ENCODE measurements at places on chromosomes 1 and 21.

DNA sequence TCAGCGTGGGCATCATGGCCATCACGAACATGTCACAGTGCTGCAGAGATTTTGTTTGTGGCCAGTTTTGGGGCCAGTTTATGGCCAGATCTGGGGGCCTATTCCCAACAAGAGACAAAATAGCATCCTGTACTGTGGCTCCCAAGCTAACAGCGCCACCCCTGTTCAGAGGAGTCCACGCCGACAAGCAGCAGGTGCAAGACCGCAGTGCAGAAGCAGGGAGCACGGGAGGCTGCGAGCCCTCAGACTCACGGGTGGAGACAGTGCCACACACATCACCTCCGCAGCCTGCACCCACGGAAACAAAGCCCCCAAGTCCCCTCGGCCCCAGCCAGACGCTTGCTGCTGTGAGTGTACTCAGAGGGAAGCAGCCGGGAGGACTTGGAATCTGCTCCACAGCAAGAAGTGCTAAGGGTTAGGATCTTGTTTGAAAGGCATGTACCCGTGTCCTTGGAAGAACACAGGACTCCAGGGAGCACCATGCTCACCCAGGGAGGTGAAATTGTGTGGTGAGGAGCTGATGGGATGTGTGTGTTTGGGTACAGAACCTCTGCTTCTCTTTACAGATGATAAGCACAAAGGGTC lies 7.1 kb downstream of the TCP10L start:
- DNase-seq = no peak

DNA sequence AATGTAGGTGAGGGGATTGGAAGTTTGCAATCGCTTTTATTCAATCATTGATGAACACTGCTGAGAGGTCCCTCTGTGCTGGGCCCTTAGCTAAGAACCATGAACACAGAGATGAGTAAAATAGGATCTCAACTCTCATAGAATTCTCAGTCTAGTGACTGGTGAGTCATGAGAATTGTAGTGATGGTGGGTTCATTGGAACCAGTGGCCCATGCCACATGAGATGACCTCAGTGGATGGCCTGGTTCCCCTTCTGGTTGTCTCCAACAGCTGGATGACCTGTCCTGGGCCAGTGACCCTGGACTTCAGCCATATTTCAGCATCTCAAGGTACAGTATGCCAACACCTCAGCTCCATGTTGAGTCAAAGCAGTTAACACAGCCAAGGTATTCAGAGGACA lies 21.3 kb upstream of the S100A10 start:
- no peak for DNase-seq

DNA sequence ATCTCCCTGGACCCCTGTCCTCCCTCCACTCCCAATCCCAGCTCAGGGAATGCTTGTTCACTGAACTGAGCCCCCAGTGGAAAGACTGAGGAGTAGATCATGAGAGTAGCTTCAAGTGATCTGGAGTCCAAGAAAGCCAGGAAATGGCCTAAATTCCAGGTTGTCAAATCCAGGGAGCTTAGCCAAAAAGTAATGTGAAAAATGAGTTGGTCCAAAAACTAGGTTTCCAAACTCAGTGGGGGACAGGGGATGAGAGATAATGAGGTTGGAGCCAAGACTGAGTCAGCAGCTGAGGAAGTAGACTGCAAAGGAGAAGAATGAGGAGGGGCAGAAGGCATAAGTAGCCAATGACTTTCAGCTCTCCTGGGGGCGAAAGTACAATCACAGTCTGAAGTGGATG lies 284.1 kb upstream of the BEND5 start:
- no peak for DNase-seq

DNA sequence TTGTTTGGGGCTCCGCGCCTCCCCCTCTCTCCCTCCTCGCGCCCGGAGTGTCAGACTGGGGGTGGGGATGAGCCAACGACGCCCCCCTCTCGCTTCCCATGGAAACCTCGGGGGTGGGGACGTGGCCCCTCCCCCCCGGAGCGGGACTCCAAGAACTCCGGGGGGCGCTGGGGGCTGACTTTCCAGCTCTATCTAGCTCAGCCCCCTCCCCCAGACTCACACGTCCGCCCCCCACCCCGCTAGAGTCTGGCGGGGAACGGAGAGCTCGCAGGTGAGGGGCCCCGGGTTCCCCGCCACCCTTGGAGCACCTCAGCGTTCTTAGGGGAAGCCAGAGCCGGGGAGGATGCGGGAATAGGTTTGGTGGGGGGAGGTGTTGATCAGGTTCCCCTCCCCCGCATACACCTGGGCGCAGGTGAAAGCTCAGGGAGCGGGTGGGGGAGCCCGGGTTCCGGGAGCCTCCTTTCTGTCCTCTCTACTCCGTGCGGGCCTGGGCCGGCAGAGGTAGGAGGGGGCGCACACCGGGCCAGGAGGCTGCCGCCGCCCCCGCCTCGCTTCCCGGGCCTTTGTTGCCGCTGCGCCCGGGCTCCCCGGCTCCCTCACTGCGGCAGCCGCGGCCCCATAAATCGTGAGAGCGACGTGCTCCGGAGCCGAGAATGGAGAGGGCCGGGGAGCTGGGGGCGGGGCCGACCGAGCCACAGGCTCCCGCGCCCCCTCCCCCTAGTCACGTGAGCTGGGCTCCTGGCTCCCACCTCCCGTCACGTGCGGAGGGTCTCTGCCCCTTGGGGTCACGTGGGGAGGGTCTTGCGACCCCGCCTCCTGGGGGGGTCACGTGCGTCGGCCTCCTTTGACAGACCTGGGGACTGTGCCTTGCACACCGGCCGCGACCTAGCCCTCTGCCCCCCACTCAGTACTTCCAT lies 1.9 kb downstream of the EFNA3 start:
- no peak for DNase-seq

GRCh38 chr1:166844791-166845190 lies 5.5 kb downstream of the POGK start:
- no peak for DNase-seq

GRCh38 chr1:246372559-246372958 lies 134.5 kb downstream of the SMYD3 start:
- no peak for DNase-seq

DNA sequence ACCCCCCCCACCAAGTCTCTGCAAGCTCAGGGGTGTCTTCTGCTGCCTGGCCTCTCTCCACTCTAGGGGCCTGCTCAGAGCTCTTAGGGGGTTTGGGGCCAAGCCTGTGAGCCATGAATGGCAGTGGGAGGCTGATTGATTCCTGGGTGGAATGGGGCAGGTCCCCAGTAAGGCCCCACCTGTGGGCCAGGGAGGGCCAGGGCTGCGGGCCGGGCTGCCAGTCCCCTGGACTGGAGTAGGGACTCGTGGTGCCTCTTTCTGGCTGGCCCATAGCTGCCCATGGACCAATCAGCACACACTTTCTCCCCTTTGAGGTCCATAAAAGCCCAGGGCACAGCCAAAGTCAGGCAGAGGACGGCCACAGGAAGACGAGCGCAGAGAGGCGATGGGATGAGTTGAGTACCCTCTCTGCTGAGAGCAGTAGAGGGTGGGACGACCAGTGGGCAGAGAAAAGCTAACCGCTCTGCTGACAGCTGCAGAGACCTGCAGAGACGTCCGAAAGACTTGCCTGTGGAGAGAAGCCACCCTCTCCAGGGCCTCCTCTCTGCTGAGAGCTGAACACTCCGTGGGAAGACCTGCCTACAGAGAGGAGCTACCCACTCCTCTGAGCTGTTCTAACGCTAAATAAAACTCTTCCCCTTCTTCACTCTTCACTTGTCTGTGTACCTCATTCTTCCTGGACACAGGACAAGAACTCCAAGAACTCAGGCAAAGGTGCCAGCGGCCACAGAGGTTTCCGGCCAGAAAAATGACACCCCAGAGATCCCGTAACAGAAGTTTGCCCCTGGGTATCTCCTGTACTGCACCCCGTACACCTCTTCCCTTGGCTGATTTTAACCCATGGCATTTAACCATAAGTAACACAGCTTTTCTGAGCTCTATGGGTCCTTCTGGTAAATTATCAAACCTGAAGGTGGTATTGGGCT lies 38.2 kb upstream of the TARDBP start:
- DNase-seq = no peak

- no peak for DNase-seq
Observed at GRCh38 chr1:165793951-165794350, 25.3 kb upstream of the TMCO1 start.

GRCh38 chr1:10852486-10852885 lies 56.0 kb upstream of the CASZ1 start:
- no peak for DNase-seq

GRCh38 chr1:33740040-33740744 lies 123.7 kb upstream of the HMGB4 start:
- DNase-seq = no peak

- DNase-seq = no peak
Observed at GRCh38 chr1:190144650-190145049, 333.0 kb downstream of the BRINP3 start.

DNA sequence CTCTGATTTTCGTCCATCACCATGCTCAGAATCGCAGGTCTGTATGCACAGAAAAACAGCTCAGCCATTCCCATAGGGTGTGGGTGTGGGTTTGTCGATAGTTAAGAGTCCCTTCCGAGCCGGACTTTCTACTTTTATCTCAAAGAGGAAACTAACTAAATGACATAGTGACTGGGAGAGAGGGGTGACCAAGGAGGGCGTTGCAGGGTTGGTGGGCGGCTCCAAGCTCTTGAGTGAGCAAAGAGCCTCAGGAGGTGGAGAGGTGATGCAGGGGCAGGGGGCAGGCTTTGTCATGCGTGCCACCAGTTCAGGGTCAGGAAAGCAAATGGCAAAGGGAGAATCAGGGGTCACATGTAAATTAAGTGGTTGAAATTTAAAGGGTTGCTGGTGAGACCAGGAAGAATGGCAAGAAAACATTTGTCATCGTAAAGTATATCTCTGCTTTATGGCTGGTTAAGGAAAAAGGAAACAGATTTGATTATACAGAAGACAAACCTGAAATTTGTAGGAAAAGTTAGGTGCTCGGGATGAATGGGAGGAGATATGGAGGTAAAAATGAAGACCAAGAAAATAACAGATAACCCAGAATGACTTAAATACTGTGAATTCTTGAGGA lies 249.0 kb downstream of the SETD4 start:
- no peak for DNase-seq

- no peak for DNase-seq
Observed at GRCh38 chr1:4120557-4121292, 220.7 kb upstream of the C1orf174 start.

DNA sequence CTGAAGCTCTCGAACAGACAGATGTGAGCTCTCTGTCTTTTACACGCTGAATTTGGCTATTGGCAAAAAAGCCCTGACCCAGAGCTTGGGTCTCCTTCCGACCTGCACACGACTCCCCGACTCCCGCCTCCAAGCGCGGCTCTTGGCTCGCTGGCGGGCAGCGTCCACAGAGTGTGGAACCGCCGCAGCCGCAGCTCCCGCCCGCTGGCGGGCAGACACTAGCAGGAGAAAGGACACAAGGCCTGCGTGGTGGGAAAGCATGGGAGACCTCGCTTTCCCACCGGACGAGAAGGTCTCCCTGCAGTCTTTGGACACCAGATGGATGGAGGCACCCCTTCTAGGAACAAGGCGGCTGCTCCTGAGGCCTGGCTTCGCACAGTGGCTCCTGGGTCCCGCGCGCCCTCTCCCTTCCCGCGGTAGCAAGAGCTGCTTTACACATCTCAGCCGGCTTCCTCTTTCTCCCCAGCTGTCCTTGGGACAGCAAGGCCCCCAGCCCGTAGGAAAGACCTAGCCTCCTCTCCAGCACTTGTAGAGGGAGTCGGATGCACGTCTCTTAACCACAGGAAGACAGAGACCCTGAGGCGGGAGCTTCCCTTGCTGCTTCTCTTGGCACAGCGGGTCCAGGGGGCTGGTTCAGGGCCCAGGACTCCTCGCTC lies 92.1 kb downstream of the PRKAB2 start:
- DNase-seq = no peak

DNA sequence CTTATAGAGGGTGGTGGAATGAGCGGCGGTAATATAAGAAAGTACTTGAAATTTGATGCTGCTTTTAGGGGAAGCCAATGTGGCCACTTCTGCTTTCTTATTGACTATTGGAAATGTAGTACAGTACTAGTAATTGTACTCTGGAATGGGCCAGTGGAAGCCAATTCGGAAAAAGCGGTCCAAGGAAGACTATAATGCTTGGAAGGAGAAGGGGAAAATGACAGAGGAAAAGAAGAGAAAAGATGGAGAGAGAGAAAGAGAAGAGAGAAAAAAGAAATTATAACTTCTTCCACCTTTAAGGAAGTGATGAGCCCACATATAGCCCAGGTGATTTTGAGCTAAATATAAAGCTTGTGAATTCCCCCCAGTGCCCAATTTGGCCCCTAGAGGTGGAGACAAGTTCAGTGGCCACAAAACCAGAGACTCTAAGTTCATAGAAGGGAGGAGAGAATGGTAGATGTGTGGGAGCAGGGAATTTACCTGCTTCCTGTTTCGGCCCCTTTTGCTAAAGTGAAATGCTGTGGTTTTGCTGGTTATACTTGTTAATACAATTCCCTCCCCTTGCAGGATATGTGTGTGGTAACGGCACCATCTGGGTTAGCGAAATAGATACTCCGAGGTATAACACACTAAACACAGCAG lies 35.7 kb upstream of the DUSP10 start:
- DNase-seq = no peak

DNA sequence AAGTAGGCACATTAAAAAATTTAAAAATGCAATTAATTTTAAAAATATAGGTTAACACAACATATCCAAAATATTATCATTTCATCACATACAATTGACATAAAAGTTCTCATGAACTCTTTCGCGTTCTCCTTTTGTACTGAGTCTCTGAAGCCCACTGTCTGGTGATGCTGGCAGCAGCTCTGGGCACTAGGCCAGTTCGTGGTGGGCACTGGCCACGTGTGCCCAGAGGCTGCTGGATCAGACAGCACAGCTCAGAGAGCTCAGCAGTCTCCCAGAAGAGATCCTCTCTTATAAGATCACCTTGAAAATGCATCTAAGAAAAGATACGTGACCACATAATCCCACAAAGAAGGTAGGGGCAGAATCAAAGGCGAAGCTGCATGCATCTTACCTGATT lies 9.9 kb downstream of the CEP104 start:
- DNase-seq = no peak

- DNase-seq = no peak
Observed at GRCh38 chr1:92444351-92444750, 42.4 kb downstream of the GFI1 start.

DNA sequence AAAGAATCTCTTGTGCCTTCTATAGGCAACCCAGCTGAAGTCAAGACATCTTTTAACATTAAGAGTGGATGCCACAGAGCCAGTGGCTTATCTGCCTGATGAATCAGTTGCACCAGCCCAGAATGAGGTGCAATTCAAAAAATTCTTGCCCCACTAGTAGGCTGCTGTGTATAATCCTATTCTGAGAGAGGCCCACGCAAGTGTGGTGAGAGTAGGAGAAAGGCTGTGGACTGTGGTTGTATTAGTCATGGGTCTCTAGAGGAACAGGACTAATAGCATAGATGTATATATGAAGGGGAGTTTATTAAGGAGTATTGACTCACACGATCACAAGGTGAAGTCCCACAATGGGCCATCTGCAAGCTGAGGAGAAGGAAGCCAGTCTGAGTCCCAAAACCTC lies 216.4 kb downstream of the LTN1 start:
- no peak for DNase-seq

- no peak for DNase-seq
Observed at GRCh38 chr1:29280409-29281131, 44.2 kb downstream of the PTPRU start.

- peak; percentile 72 for DNase-seq
Observed at GRCh38 chr1:156281281-156281680, 1.3 kb downstream of the SMG5 start.

Data from posterior cingulate gyrus (tissue), 11 donors.